ENCODE measurements at places on chromosomes 2 and 18.

- no peak for DNase-seq
Observed at GRCh38 chr2:63855418-63856302, 14.0 kb downstream of the UGP2 start.

- DNase-seq, result no peak
Observed at GRCh38 chr2:113119111-113119510, 8.3 kb upstream of the IL1RN start.

DNA sequence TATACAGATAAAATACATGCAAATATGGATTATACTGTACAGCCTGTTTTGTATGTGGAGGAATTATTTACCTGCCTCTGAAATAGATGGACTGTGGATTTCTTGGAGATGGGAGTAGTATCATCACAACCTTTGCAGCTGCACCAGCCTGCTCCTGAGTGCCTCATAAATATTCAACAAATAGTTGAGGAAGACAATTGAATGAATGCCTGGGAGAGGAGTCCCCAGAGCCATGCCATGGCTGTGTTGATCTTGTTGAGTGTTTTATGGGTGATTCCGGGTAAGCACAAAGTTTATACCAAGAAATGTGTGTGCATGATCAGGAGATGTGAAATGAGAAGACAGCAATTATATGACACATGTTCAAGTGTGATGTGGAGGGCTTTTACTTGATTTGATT lies 225.0 kb downstream of the FHOD3 start:
- DNase-seq, result no peak

- no peak for DNase-seq
Observed at GRCh38 chr2:160670618-160671017, 177.0 kb upstream of the RBMS1 start.

DNA sequence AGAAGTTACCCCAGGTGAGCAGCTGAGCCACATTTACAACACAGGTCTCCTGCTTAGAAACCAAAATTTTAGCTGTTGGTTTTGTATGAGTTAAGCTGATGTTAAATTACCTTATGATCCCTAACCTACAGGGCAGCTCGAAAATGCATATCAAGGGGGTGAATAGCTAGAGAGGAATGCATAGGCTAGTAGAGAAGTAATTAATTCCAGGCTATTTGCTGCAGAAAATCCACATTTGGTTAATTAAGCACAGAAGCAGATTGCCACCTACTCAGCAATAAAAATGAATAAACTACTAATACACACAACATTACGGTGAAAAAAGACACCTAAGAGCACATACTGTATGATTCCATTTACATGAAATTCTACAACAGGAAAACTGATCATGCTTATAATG lies 91.4 kb downstream of the OSBPL1A start:
- DNase-seq, result no peak

Measured in CD8-positive, alpha-beta T cell (primary cell).